ENCODE measurements at places on chromosomes 6 and 20.

DNA sequence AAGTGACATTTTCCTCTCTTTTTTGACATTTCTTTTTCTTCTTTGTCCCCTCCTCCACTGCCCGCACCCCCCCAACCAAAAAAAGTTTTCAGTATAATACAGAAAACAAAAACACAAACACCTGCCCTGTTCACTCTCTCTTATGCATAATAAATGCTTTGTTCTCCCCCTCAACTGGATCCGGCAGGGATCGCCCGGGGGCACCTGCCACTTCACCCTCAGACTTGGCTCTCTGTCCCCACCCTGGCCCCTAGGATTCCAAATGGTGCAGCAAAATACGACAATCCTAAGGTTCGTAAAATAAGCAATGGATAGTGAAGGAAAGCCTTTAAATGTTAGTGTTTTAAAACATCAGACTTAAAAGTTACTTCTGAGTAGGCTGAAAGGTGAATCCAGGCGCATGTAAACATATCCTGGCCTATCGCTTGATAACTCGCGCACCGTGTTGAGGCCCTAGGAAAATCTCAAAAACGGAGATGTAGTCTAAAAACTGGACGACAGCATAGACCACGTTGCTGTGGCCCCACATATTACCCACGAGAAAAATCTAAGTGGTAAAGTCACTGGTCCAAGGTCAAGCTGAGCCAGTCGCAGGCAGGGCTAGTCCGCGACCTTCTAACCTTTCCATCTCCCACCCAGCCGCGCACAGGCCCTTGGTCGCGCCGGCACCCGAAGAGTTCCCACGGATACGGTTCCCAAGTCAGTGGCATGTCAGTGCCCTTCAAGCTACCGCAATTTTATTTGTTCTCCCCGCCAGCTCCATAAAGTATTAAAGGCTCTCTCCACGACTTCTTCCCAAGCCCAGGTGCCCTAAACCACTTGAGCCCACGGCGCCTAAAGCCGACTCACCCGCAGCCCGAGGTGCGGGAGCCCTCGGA is 130.8 kb downstream of the OGFRL1 start:
- no peak for DNase-seq

DNA sequence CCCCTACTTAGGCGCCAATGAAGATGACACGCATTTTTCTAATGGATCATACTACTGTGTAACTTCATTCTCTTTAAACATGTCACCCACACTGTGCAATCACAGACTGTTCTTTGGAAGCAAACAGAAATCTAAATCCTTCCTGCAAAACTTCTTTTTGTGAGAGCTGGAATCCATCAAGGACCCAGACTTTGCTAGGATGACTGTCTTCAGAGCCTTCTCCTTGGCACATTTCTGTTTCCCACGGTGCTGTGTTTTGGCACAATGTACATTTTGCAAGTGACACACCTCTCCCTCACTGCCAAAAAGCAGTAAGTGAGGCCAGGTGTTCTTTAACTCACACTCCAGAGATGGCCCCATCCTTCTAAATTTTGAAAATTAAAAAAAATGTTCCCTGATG is 21.7 kb upstream of the TAGAP start:
- no peak for DNase-seq

DNA sequence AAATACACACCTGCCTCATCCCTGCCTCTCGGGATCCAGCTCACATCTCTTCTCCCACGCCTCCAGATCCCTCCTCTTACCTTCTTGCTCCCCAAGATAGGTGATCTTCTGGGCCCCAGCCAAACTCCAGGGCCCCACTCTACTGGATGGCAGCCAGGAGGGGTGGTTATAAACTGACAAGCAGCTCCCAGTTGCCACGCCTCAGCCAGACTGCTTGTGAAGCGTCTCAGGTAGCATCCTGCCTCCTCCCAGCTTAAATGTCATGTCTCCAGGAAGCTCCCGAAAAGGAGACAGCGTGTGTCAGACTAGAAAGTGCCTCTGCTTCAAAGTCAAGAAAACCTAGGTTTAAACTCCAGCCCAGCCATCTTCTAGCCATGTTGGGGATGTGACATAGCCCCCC is 114.1 kb downstream of the LRFN2 start:
- no peak for DNase-seq

DNA sequence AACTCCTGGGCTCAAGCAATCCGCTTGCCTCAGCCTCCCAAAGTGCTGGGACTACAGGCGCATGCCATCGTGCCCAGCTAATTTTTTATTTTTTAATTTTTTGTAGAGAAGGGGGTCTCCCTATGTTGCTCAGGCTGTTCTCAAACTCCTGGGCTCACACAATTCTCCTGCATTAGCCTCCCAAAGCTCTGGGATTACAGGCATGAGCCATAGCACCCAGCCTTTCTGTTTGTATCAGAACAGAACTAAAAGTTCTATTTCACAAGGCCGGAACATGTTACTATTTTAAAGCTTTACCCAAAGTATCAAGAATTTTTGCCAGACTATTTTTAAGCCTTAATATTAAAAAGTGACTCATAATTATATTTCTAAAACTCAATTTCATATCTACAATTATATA is 42.4 kb downstream of the NDRG3 start:
- DNase-seq: no peak

DNA sequence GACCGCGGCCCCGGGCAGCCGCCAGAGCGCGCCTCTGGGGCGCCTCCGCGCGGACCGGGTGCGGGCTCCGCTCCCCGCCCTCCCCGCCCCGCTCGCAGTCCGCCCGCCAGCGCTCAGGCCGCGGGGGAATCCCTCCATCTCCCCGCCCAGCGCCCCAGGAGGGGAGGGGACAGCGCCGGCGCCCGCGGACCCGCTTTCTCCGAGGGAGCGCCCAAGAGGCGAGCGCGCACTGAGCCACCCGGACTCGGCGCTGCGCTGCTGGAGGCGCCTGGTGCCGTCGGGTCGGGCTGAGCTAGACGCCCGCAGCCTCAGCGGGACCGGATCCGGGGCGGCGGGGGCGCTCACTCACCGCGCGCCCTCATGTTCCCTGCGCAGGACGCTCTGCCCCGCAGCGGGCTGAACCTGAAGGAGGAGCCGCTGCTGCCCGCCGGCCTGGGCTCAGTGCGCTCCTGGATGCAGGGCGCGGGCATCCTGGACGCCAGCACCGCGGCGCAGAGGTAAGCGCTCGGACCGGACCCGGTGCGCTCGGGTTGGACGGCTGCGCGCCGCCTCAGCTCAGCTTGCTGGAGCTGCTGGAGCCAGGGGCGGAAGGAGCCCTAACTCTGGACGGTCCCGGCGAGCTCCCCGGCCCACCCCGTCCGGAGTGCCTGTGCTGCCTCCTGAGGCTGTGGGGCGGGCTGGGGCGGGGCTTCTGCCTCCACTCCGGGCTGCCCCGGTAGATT is 867 bp downstream of the EBF4 start:
- DNase-seq: peak; percentile 18

GRCh38 chr6:30686009-30686907 is at the start of gene PPP1R18:
Gene PPP1R18 (minus strand): TSS chr6:30686645. CDS start chr6:30686018, 627 bp downstream.
- DNase-seq: no peak

GRCh38 chr20:45329497-45330319 is 18.5 kb downstream of the SDC4 start:
- DNase-seq: no peak

GRCh38 chr20:42024653-42025052 is 406.5 kb upstream of the CHD6 start:
- no peak for DNase-seq

DNA sequence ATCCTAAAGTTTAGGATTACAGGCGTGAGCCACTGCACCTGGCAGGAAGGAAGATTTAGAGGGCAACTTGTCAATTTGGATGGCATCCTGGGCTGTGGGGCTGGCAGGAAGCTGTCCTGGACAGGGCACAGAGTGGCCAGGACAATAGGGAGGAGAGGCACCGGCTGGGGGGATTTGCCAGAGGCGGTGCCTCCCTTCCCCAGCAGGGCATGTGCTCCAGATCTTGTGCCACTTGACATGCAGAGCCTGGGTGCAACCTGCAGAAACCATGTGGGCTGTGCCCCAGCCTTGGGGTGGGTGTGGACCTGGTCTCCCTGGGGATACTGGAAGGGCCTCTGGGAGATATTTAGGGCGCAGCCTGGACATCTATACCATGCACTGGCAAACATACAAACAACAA is 58.6 kb upstream of the EEF1A1 start:
- DNase-seq: no peak

DNA sequence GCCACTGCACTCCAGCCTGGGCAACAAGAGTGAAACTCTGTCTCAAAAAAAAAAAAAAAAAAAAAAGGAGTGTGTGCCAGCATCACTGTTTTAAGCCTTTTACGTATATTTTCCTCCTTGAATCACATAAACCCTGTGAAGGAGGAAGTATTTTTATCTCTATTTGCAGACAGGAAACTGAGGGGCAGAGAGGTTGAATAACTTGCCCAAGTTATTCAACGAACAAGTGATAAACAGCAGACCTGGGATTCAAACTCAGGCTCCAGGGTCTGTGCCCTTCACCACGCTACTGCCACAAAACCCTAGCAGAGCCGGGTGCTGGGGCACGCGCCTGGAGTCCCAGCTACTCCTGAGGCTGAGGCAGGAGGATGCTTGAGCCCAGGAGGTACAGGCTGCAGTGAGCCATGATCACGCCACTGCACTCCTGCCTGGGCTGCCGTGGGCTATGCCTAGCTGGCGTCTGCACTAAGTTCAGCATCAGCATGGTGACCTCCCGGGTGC is 9.4 kb upstream of the AVP start:
- DNase-seq: no peak

All from SHP77 (cell line).